ENCODE measurements at places on chromosomes 4 and X.

GRCh38 chr4:2954358-2955185 is 8.6 kb downstream of the NOP14 start:
- H3K4me1 ChIP-seq, result no peaks in the 10 kb centered on the region
- no peak overlapping the region for H3K27ac ChIP-seq
- H3K36me3 ChIP-seq, result peaks cover 58% of the 10 kb centered on the region

- H3K36me3 ChIP-seq, result no peaks in the 10 kb centered on the region
- no peak for DNase-seq
- no peak within 1 kb of the TSS for H3K27ac ChIP-seq
Measured at GRCh38 chr4:15963001-15963451, at the start of gene FGFBP2. FGFBP2 (minus strand) TSS chr4:15963175; CDS start chr4:15963129, 46 bp downstream.

- no peaks in the 10 kb centered on the region for H3K27me3 ChIP-seq
- no peaks in the 10 kb centered on the region for H3K4me1 ChIP-seq
- H3K36me3 ChIP-seq, result no peaks in the 10 kb centered on the region
- no peak overlapping the region for H3K4me3 ChIP-seq
Measured at GRCh38 chr4:40990236-40990898, 224.0 kb downstream of the APBB2 start.

DNA sequence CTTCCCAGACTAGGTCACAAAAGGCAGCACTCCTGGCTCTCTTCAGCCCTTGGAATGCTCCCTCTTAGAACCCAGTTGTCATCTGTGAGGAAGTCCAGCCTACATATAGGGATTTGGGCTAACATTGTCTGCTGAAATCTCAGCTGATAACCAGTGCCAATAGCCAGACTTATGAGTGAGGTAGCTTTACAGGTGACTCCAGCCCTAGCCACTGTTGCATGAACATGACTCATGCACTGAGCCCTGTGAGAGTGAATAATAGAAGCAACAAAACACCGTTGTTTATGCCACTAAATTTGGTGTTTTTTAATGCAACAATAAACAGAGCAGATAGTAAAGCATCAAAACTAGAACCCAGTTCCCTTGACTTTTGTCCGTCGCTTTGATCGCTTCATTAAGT is 433.2 kb downstream of the STIM2 start:
- H3K4me3 ChIP-seq, result no peak overlapping the region
- no peak overlapping the region for H3K27ac ChIP-seq
- no peaks in the 10 kb centered on the region for H3K36me3 ChIP-seq
- no peaks in the 10 kb centered on the region for H3K27me3 ChIP-seq

DNA sequence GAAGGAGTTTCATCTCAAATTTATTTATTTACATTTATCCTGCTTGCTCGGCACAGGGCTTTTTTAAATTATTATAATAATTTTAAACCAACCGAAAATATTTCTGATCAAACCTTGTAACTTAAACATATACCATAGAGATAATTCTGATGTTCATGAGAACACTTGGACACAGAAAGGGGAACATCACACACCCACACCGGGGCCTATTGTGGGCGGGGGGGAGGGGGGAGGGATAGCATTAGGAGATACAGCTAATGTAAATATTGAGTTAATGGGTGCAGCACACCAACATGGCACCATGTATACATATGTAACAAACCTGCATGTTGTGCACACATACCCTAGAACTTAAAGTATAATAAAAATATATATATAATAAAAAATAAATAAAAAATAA is 2.9 kb downstream of the ANXA5 start:
- peaks cover 14% of the 10 kb centered on the region for H3K36me3 ChIP-seq
- H3K27me3 ChIP-seq, result no peaks in the 10 kb centered on the region
- H3K4me3 ChIP-seq, result no peak overlapping the region

GRCh38 chrX:119694601-119695534 is 1.9 kb upstream of the SEPTIN6 start:
- H3K27me3 ChIP-seq, result no peaks in the 10 kb centered on the region
- no peak overlapping the region for H3K4me3 ChIP-seq
- no peaks in the 10 kb centered on the region for H3K4me1 ChIP-seq
- no peak overlapping the region for H3K27ac ChIP-seq
- DNase-seq, result no peak

GRCh38 chr4:69775321-69775867 is 15.0 kb upstream of the SULT1B1 start:
- no peaks in the 10 kb centered on the region for H3K27me3 ChIP-seq
- no peak for DNase-seq
- H3K4me1 ChIP-seq, result no peaks in the 10 kb centered on the region

DNA sequence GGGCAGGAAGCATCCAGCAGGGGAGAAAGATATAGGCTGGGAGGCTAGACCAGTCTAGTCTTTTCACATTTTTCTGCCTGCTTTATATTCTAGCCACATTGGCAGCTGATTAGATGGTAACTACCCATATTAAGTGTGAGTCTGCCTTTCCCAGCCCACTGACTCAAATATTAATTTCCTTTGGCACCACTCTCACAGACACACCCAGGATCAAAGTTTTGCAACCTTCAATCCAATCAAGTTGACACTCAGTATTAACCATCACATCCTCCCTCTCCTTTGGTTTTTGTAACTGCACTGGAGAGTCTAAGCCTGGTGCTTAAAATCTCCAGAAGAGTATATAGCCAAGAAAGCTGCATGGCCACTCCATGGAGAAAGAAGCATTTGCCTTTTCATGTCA is 560.4 kb downstream of the GRXCR1 start:
- no peaks in the 10 kb centered on the region for H3K27me3 ChIP-seq
- H3K36me3 ChIP-seq, result no peaks in the 10 kb centered on the region
- DNase-seq, result no peak

DNA sequence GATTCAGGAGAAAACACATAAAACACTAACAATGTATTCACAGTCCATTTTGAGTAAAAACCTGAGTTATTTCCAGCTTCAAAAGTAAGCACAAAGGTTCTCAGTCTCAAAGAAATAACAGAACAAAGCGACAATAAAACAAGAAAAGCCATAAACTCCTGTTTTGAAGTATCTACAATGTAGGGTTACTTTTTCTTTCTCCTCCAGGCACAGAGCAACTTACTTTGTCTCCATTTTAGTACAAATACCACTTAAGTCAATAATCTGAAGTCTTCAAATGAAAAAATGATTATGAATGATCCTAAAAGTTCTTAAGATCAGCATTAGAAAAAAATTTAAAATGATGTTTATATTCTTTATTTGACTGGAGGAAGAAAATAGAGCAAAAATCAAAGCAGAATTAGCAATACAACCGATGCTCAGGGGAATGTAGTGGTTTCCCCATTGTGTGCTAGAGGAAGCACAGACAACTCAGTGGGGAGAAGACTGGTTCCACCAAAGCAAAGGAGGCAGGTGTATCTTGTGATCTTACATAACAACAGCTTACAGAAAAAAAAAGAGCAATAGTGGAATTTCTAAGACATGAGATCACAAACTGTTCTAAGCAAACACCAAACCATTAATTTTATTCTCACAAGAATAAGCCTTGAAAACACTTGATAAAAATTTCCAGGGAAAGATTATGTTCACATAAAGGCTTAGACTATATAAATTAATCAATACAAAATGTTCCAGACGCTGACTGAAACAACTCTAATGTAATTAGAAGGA is 35.1 kb downstream of the EPHA5 start:
- H3K4me3 ChIP-seq, result no peak overlapping the region
- no peaks in the 10 kb centered on the region for H3K4me1 ChIP-seq
- no peak overlapping the region for H3K27ac ChIP-seq
- H3K27me3 ChIP-seq, result no peaks in the 10 kb centered on the region
- H3K36me3 ChIP-seq, result no peaks in the 10 kb centered on the region

- H3K4me3 ChIP-seq, result no peak overlapping the region
- H3K27me3 ChIP-seq, result no peaks in the 10 kb centered on the region
- no peak overlapping the region for H3K27ac ChIP-seq
- H3K36me3 ChIP-seq, result no peaks in the 10 kb centered on the region
- no peak for DNase-seq
Measured at GRCh38 chr4:2436301-2436700, 17.5 kb downstream of the CFAP99 start.

DNA sequence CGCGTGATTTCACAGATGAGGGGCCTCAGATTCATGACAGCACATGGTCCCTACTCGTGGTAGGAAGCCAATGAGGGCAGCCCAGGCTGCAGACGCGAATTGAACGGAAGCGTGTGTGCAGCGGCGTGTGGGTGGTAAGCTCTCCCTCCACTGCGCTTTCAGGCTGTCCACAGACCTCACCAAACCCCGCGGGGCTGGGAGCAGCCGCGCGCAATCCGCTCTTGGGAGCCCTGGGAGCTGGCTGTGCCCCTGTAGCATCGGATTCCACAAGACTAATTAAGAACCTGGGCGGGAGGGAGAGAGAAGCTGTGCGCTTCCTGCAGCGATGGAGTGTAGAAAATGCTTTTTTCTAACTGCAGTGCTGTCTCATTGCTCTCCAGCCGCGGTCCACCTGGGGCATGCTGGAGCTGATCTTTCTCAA is 134.9 kb downstream of the STOX2 start:
- peaks cover 10% of the 10 kb centered on the region for H3K4me1 ChIP-seq
- H3K27ac ChIP-seq, result no peak overlapping the region
- H3K27me3 ChIP-seq, result no peaks in the 10 kb centered on the region

GRCh38 chrX:14779580-14779979 is 93.3 kb downstream of the FANCB start:
- H3K36me3 ChIP-seq, result no peaks in the 10 kb centered on the region
- H3K27me3 ChIP-seq, result no peaks in the 10 kb centered on the region
- DNase-seq, result no peak
- H3K4me3 ChIP-seq, result no peak overlapping the region
- H3K4me1 ChIP-seq, result no peaks in the 10 kb centered on the region
- H3K27ac ChIP-seq, result no peak overlapping the region

- H3K27me3 ChIP-seq, result no peaks in the 10 kb centered on the region
- no peaks in the 10 kb centered on the region for H3K4me1 ChIP-seq
- no peak for DNase-seq
- H3K4me3 ChIP-seq, result no peak overlapping the region
Measured at GRCh38 chrX:108415146-108415545, 23.1 kb downstream of the COL4A6 start.

DNA sequence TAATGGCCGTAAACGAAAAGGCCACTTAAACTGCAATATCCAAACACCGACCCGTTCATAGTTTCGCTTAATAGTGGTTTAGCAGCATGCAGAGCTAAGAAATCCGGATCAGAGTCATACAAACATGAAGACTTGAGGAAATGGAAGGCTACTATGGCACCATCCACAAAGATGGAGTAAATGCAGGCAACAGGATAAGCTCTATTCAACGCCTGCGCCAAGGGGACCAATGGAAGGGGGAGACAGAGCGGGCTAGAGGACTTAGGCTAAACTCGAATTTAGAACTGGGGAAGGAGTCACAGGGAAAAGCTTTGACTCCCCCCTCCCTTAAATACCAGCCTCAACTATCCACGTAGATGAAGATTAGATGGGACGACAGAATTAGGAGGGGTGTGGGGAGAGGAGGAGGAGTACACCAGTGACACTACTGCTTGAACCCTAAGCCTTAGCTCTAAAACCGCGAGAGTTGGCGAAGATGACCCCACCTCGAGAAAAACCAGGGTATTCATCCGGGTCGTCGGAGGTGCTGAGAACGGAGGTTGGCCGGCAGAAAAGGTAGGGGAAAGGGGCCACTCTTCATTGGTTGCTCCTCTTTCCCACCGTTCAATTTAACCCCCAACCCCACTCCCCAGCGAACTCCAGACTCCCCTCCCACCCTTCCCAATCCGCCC is 3.5 kb downstream of the HUWE1 start:
- H3K4me3 ChIP-seq, result peak overlapping the region; percentile 74
- peak overlapping the region; percentile 94 for H3K27ac ChIP-seq
- peaks cover 41% of the 10 kb centered on the region for H3K4me1 ChIP-seq
- no peaks in the 10 kb centered on the region for H3K27me3 ChIP-seq
- DNase-seq, result no peak

GRCh38 chrX:73262991-73263390 is 48.3 kb upstream of the NAP1L2 start:
- H3K4me3 ChIP-seq, result no peak overlapping the region
- H3K27me3 ChIP-seq, result no peaks in the 10 kb centered on the region
- no peaks in the 10 kb centered on the region for H3K36me3 ChIP-seq
- no peak for DNase-seq
- no peaks in the 10 kb centered on the region for H3K4me1 ChIP-seq

GRCh38 chr4:134518574-134519217 is 317.1 kb upstream of the PABPC4L start:
- H3K27ac ChIP-seq, result no peak overlapping the region
- no peaks in the 10 kb centered on the region for H3K4me1 ChIP-seq
- H3K36me3 ChIP-seq, result no peaks in the 10 kb centered on the region
- no peak for DNase-seq
- no peak overlapping the region for H3K4me3 ChIP-seq
- H3K27me3 ChIP-seq, result no peaks in the 10 kb centered on the region

DNA sequence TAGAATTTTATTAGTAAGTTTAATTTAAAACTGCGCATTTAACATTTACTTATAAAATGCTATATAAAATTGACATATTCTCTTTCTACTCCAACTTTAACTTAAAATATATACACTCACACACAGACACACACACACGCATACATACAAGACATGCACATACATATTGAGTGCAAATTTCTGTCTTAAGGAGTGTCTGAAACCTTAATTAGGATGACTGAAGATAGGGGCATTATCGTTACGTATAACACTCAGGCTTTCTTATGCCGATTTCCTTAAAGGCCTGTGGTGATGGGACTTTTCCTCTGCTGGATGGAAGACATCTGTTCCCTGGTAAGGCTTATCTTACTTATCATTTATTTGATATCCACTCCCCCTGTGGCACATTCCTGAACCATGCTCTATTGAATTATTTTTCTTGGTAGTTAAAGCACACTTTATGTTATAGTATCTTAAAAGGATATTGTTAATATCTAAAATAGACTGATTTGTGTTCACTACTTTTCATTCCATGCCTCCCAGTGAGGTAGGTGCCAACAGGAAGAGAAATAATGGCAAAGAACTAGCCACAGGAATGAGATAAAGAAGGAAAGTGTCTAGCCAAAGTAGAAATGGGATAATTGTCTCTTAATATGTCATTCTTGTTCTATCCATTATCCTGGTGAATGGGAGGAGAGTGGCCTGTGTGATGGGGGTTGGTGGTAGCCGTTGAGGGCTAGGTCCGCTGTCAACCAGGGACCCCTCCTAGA is 92.9 kb upstream of the GPRIN3 start:
- no peak overlapping the region for H3K27ac ChIP-seq
- H3K4me3 ChIP-seq, result no peak overlapping the region
- DNase-seq, result no peak
- H3K4me1 ChIP-seq, result no peaks in the 10 kb centered on the region
- H3K27me3 ChIP-seq, result no peaks in the 10 kb centered on the region

DNA sequence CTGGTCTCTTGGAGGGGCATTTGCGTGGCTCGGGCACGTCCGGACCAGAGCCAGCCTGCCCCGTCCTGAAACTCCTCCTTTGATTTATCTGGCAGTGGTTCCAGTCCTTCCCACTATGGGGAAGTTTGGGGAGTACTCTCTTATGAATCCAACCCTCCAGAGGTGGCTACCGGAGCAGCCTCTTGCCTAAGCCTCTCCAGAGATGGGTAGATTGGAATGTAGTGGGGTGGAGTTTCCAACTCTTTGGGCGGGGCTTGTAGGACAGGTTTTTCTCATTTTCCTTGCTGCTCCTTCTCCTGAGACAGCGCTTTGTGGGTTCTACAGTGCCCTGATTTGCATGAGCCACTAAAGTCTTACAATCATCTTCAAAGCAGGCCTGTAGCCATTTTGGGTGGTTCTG is 60.1 kb upstream of the XAGE1B start:
- no peaks in the 10 kb centered on the region for H3K27me3 ChIP-seq
- no peaks in the 10 kb centered on the region for H3K36me3 ChIP-seq
- H3K4me3 ChIP-seq, result no peak overlapping the region
- no peak for DNase-seq
- H3K27ac ChIP-seq, result peak overlapping the region; percentile 64
- H3K4me1 ChIP-seq, result no peaks in the 10 kb centered on the region

All from esophagus squamous epithelium (tissue), 5 donors.